ENCODE measurements at places on chromosomes 11 and 22. TPM values are rescaled to one million over a fixed set of nuclear protein-coding genes. Genes with fewer than 3 reads are reported as not detected.

DNA sequence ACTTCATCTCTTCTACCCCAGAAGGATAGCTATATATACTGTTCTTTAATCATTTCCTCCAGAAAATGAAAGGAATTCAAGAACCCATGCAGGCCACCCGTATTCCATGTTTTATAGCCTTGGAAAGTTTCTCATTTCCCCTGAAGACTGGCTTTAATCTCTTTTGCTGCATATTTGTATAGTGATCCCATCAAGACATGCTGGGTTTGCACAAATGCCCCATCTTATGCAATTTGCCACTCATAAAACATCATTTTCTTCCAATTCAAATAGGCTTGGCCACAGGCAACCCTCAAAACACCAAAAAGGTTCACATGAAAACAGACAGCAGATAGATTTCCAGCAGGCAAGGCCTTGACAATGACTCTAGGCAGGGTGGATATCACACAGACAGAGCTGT is 28.3 kb upstream of the APOA1 start:
- no peak for DNase-seq

DNA sequence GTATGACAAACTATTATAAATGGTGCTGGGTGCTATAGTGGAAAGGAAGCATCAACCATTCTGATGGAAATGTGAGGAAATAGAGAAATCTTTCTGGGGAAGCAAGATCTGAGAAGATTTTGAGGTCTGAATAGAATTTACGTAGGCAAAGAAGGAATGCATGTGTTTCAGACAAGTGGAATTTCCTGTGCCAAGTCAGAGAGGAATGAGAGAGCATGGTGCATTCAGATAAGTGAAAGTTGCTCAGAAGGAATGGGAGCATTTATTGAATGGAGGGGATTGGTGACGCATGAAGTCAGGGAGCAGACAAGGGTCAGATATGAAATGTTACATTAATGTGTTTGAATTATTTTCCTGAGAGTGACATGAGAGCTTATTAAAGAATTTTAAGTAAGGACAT is 725.5 kb downstream of the METTL15 start:
- DNase-seq = no peak

The BRSK2 gene
- 0.82 TPM for total RNA-seq

The TH gene
- not detected for total RNA-seq
